GM06990 (cell line): ENCODE measurements at places on chromosomes 7 and 10.

DNA sequence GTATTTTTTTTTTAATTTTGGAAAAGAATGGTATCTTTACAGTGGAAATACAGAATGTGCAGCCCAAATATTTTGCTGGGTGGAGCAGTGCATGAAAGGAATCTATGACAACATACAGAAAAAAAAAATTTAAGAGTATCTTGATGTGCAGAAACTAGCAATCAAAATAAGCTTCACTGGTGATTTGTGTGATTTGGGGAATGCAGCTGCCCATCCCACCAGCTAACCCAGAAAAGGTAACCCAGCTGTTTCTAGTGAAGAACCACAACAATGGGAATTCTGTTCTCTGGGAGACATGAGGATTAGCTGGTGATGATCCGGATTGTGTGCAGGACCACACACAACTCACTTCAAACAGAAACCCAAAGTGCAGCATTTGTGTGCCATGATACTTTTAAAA is 375.5 kb downstream of the SEMA3D start:
- no peak for DNase-seq

- no peak for DNase-seq
These were observed 5.7 kb upstream of the DYNC1I1 start for GRCh38 chr7:95766657-95767056.

DNA sequence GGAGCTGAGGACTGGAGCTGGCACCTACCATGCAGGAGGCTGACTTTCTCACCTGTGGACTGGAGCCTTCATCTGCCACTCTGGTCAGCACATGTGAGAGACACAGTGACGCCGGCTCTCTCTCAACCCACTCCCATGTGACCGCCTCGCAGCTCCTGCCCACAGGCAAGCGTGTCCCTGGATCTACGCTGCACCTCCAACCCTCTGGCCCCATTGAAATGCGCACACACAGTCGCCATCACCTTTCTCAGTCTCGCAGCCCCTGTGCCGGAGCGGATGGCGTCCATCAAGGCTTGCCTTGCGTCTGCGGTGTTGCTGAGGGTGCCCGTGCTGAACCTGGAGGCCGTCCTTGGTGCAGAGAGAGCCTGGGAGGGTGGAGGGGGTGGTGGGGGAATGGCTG is 242.2 kb upstream of the GRB10 start:
- no peak for DNase-seq

- no peak for DNase-seq
These were observed 202.6 kb upstream of the NRP1 start for GRCh38 chr10:33537066-33537465.

DNA sequence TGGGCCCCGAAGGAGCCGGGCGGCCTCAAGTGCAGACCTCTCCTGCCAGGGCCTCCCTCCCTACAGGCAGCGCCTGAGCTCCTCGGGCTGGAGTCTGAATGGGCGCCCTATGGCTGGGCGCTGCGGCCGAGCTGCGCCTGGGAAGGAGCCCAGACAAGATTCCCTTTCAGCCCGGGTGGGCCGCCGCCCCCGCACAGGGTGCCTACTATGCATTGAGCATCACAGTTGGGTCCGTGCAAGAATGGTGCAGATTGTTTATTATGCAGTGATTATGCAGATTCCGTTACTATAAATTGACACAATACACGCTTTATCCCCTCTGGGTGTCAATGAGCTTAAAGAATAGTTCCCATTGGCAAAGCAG is 77.2 kb upstream of the PDGFA start:
- DNase-seq: no peak

GRCh38 chr7:115678086-115678982 is 352.2 kb downstream of the TFEC start:
- no peak for DNase-seq

DNA sequence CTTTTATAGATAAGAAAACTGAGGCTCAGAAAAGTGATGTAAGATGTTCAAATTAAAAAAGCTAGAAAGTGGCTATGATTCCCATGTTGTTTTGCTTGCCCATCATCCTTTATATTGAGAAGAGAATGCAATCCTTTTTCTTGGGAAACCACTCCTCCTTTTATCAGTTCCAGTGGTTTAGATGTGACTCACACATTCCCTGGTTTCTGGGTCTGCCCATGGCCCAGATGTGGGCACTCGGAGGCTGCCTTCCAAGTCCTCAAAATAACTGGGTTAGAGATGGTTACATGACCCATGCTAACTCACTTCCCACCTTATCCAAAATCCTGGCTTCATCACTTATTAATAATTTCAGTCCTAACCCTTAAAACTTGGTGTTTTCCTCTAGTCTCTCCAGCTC is 550.0 kb downstream of the MDFIC start:
- no peak for DNase-seq

DNA sequence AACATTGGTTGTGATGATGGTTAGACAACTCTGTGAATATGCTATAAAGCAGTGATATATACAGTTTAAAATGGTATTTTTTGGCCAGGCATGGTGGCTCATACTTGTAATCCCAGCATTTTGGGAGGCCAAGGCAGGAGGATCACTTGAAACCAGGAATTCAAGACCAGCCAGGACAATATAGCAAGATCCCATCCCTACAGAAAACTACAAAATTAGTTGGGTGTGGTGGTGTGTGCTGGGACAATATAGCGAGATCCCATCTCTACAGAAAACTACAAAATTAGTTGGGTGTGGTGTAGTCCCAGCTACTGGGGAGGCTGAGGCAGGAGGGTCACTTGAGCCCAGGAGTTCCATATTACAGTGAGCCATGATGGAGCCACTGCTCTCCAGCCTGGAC is 27.5 kb upstream of the MSMB start:
- DNase-seq: no peak

DNA sequence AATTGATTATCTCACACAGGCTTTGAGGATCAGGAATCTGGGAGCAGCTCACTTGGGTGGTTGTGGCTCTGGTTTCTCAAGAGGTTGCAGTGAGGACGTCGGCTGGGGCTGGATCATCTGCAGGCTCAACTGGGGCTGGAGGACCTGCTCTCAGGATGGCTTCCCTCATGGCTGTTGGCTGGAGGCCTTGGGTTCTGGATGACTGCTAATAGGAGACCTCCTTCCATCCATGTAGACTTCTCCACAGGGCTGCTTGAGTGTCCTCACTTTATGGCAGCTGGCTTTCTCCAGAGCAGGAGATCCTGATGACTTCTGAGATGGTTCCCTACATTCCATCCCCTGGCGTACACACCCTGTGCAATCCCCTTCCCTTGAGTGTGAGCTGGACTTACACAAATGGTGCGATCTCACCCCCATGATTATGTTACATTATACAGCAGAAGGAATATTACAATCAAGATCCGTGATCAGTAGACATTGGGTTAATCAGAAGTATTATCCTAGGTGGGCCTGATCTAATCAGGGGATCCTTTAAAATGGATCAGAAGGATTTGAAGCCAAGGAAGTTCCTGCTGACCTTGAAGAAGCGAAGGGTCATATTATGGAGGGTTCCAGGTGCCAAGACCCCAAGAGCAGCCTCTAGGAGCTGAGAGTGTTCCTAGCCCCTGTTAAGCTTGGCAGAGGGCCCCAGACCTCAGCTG is 122.2 kb downstream of the CXCL12 start:
- no peak for DNase-seq

DNA sequence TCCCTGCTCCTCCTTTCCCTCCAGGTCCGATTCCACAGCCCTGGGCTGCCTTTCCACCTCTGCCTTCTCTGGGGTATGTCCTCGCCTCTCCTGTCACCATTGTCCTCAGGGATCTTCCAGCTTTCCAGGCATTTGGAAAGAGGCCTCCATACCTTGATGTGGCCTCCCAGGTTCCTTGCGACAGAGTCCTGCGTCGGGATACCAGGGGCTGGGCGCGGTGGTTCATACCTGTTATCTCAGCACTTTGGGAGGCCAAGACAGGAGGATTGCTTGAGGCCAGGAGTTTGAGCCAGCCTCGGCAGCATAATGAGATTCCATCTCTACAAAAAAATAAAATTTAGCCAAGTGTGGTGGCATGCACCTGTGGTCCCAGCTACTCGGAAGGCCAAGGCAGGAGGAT is 171.1 kb downstream of the CUX1 start:
- no peak for DNase-seq

- DNase-seq: no peak
These were observed 96.8 kb upstream of the DGKB start for GRCh38 chr7:14999331-14999730.

DNA sequence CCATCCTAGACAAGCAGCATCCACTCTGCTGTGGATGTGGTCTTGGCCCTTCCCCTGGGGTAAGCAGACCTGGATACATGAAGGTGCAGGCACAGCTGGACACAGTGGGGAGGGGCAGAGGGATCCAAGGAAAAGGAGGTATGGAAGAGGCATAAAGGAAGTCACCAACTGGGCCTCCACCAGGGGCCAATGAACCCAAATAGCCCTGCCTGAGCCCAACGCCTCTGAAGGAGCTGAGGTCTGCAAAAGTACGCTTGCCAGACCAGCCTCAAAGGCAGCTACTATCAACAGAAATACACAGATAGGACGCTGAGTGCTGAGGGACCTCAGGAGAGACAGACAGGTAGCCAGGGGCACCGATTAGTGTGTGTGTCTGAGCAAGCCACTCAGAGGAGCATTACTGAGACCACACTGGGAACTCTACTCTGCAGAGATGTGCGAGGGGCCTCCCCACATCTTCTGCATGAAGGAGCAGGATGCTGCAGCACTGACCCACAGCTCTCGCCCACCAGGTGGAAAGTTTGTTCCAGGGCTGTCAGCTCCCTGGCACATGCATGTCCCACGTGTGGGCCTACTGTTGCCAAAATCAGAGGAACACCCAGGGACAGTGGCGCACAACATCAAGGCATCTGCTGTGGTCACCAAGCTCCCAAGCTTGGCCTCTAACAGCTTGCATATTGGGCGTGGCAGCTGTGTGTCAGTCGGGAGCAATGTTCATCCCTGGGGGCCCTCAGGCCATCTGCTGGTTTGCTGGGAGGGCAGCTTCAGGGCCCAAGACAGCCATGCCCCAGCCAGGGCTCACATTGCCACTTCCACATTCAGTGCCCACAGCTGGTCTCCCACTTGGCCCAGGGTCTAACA is 40.0 kb downstream of the MKI67 start:
- DNase-seq: no peak

- no peak for DNase-seq
These were observed 277.6 kb downstream of the REEP3 start for GRCh38 chr10:63798599-63799498.

GRCh38 chr10:77190291-77190690 is 447.3 kb downstream of the KCNMA1 start:
- no peak for DNase-seq

- DNase-seq: no peak
These were observed 286.7 kb downstream of the FZD1 start for GRCh38 chr7:91550931-91551330.

GRCh38 chr10:131121511-131122035 is 189.9 kb downstream of the TCERG1L start:
- no peak for DNase-seq

DNA sequence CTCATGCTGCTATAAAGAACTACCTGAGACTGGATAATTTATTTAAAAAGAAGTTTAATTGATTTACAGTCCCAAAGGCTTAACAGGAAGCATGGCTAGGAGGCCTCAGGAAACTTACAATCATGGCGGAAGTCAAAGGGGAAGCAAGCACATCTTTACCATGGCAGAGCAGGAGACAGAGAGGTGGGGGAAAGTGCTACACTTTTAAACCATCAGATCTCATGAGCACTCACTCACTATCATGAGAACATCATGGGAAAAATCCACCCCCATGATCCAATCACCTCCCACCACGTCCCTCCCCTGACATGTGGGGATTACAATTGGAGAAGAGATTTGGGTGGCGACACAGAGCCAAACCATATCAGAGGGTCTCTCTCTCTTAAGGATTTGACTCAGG is 108.6 kb upstream of the PODXL start:
- no peak for DNase-seq
